ENCODE measurements at places on chromosomes 4 and X.

GRCh38 chrX:68935362-68935761 lies 106.5 kb downstream of the EFNB1 start:
- DNase-seq: no peak

- DNase-seq: no peak
Measured at GRCh38 chr4:141022111-141022695, 111.1 kb downstream of the RNF150 start.

DNA sequence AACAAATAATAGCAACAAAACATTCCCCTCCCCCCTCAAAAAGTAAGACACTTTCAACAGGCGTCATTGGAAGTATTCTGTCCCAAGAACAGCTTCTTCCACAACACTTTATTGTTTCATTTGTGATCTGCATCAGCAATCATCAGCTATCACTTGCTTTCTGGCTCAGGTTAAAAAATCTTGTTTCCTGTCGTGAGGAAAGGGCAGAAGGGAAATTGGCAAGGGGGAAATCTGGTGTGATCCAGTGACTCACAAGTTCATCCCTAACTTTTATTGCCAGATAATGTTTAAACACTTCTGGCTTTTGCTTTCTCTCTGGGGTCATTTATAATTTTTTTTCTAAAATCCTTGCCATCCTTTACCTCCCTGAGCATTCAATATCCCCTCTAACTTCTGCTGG lies 247.4 kb upstream of the GIMD1 start:
- DNase-seq: no peak

DNA sequence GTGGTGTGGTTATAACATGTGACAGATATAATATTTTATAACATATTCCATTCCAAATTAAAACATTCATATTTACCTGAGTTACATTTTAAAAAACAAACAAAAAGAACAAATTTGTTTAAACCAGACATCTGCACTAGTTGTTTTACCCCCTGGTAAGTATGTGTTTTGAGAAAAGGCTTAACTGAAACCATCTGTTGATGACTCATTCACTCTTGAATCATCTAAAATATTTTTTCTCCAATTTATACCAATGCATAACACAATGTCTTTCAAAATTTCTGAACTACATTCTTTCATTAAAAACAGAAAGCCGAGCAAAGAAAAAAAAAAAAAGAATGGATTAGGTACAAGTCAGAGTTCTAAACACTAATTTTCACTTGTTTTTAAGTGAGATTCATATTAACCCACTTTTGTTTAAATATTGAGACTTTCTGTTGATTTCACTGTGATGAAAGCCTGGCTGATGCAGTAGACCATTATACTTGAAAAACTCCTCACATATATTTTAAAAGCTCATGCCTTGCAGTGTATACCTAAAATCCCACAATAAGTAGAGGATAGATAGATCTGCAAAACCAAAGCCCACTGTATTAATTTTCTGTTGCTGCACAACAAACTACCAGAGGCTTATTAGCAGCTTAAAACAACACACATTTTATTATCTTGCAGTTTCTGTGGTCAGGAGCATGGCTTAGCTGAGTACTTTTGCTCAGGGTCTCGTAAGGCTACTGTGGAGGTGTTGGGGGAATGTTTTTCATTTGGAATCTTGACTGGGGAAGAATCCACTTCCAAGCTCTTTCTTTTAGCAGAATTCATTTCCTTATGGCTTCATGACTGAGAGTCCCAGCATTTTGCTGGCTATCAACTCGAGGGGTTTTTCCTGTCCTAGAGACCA lies 221.5 kb downstream of the PCDH18 start:
- no peak for DNase-seq

- DNase-seq: no peak
Measured at GRCh38 chrX:48468247-48468671, 1.8 kb downstream of the SLC38A5 start.

DNA sequence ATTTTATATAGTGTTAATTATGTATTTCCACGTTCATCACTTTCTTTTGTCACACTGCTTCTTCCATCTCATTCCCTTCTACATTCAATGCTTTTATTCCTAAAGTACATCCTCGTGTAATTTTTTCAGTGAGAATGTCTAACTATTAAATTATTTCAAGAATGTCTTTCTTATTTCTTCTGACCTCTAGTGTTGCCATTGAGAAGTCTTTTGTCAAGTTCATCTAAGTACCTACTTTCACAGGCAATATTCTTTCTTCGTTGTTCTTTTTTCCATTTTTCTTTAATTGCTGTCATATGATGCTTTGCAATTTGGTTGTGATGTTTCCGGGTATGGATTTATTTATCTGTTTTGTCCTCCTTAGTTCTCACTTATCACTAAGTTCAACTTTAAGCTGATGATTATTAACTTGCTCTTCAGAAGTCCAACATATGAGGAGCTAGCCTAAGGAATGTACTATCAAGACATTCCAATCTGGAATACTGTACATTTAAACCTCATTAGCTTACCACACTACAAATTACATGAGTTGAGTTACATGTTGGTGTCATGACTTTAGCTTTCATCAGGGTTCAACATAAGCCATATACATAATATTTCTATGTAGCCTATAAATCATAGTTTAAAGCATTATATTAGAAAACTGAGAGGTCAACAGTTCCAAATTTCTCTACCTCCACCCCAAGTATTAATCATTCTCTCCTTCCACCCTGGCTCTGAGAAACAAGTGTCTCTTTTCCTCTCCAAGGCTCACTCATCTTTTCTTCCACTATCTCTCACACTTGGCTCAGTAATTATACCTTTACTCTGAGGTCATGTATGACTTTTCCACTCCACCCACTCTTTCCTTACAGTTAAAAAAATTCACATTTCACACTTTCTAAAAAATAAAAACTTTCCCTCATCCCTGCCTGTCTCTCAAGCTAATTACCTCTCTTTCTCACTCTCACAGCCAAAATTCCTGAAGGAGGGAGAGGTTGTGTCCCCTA lies 81.5 kb downstream of the COX18 start:
- no peak for DNase-seq

DNA sequence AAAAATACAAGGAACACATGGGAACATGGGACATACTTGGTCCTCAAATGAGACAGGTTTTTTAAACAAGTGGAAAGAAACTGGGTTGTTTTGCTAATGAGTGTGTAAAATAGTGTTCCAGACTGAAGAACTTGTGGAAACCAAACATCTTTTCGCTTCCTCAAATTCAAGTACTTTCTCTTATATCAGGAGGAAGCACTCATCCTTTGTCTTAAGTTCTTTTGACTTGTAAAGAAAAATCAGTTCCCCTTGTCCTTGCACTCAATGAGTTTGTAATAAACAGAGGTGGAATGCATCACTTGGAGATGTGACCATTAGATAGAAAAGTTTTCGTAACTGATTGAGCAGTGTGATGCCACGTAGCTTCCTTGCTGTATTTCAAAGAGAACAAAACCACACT lies 101.1 kb downstream of the PHOX2B start:
- no peak for DNase-seq

- DNase-seq: no peak
Measured at GRCh38 chr4:84563002-84563401, 19.9 kb upstream of the CDS1 start.

- DNase-seq: no peak
Measured at GRCh38 chr4:118833192-118833820, 2.6 kb downstream of the SEC24D start.

- no peak for DNase-seq
Measured at GRCh38 chr4:78660559-78660958, 109.0 kb downstream of the ANXA3 start.

- DNase-seq: no peak
Measured at GRCh38 chr4:26520728-26521450, 30.6 kb upstream of the CCKAR start.

GRCh38 chrX:139332441-139332840 lies 198.1 kb upstream of the F9 start:
- DNase-seq: no peak

GRCh38 chr4:53558065-53558801 lies 33.1 kb downstream of the LNX1 start:
- DNase-seq: no peak

DNA sequence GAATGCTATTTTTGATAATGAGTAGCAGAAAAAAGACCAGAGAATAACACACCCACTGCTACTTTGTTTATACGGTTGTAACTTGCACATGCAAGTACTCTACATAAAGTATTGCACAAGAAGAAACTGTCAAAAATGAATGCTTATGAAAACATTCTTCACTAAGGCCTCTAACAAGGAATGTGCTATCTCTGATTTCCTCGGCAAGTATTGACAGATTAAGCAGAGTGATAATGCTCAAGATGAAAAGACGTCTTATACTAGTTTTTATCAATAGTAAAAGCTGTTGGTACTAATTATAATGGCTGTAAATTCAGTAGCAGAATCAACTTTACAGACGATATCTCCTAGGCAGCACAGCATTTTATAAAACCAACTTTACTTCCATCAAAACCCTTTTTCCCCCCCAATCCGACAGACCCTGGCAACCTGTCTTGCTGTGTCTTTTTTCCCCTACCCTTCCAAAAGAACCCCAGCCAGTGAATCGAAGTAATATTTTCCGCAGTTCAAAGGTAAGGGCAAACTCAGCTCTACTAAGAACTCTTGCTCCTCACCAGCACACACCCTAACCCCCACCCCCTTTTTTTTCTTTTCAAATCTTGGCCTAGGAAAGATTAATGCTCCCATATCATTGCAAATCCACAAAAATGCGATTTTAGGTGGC lies 1.5 kb downstream of the FRYL start:
- DNase-seq: no peak

DNA sequence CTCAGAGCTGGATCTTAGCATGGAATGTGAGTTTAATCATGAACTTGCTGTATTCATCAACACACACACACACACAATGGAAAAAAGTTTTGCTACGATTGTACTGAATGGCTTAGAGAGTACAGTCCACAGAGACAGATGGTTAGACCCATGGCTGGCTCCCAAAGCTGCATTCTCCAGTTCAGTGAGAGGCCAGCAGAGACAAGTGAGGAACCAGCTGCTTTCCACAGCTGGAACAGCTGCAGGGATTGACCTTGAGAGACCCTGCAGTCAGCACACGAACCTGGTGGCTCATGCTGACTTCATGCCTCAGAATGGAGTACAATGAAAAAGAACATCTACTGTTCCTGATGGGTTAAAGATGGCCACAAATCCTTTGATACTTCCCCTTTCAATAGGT lies 94.5 kb downstream of the DHX15 start:
- no peak for DNase-seq

- no peak for DNase-seq
Measured at GRCh38 chrX:23819385-23820234, 36.6 kb downstream of the SAT1 start.

DNA sequence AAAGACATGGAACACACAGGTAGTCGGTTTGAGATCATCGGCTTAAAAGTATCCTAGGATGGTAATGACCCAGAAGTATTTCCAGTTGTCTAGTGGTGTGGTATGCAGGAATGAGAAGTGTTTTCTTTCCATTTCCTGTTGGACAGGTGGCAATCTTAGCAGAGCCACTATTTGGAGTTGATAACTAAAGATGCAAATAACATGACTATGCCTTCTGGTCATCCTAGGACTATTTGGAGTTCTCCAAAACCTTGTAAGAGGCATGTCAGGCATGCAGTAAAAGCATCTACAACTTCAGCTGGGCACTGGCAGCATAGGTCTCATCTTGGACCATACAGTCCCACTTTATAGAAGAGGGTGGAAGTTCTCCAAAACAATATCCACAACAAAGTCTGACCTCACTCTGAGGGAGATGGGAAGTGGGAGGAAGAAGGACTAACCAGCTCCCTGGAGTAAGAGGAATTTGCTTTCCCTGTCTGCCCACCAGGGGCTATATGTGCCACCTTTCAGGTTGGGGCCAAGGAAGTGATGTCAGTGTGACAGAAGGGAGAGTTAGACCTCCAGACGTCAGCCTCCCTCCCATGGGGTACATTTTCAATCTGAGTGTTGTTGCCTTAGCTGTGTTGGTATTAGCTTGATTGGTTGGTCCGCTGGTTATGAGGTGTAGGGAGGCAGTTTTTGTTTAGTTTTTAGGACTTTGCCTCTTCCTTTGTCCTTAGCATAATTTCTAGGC lies 101.2 kb upstream of the MYOZ2 start:
- no peak for DNase-seq

GRCh38 chr4:74549936-74550335 lies 105.0 kb downstream of the AREG start:
- DNase-seq: no peak

GRCh38 chrX:68945081-68945602 lies 116.3 kb downstream of the EFNB1 start:
- no peak for DNase-seq

- DNase-seq: no peak
Measured at GRCh38 chr4:25096251-25096980, 63.8 kb downstream of the SEPSECS start.

DNA sequence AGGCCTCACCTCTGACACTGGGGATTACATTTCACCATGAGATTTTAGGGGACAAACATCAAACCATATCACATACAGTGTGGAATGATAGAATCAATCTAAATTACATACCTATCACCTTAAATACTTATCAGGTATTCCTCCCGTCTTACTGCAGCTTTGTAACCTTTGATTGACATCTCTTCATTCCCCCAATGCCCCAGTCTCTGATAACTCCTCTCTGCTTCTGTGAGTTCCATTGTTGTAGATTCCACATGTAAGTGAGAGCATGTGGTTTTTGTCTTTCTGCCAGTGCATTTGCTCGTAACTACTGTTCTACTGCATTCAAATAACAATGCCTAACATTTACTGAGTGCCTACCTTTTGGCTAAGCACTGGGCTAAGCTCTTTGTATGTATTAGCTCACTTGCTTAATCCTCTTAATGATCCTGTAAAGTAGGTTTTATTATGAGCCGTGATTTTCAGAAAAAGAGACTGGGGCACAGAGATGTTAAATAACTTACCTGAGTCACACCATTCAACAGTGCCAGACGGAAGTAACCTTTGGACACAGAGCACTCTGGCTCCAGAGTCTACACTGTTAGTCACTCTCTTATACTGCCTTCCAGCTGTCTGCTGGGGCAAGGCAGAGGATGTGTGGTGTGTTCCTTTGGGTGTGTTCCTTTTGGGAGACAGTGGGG lies 63.7 kb upstream of the ESX1 start:
- DNase-seq: no peak

DNA sequence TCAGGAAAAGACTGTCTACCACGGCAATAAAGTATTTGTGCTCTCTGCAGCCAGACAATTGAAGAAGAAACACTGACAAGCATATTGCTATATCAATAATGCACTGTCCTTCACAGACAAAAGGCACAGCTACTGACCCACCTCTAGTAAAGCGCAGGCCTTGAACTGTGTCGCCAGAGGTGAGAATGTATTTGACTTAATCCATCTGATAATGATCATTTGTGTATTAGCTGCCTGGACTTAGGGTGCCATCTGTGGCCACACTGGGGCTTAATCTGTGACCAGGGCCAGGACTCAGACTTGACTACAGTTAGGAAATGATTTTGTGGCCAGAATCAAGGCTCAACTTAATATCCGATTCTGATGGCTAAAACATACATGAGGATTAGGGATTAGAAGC lies 260.4 kb downstream of the SMARCA1 start:
- DNase-seq: no peak

DNA sequence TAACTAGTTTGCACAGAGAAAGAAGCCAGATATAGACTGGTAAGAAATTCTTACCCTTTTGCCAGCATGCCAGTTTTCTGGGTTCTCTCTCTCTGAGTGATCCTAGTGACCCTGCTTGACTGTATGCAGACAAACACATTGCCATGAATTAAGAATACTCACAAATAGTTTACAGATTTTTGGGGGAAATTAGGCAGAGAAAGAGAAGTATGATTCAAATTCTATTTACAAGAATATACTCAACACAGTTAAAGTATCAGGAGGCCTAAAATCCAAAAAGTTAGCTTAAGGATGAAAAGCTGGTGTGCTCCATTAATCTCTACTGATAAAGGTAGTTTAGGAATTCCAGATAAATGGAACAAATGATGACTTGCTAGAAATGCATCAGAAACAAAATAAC lies 18.4 kb downstream of the MOB1B start:
- DNase-seq: no peak

All from stimulated activated CD8-positive, alpha-beta memory T cell treated with anti-CD3 and anti-CD28 coated beads, Interleukin-7, amount 100 ng/mL, for 1 hour (primary cell).